Motor neuron (in vitro differentiated cells): ENCODE measurements at places on chromosomes 7 and 10. TPM values are rescaled to one million over a fixed set of nuclear protein-coding genes. Genes with fewer than 3 reads are reported as not detected.

Gene MYO1G
- 1.1 and 1.4 TPM in 2 replicates for total RNA-seq

GRCh38 chr7:158539711-158540146, 47.9 kb downstream of the PTPRN2 start:
- no peak for ATAC-seq

DNA sequence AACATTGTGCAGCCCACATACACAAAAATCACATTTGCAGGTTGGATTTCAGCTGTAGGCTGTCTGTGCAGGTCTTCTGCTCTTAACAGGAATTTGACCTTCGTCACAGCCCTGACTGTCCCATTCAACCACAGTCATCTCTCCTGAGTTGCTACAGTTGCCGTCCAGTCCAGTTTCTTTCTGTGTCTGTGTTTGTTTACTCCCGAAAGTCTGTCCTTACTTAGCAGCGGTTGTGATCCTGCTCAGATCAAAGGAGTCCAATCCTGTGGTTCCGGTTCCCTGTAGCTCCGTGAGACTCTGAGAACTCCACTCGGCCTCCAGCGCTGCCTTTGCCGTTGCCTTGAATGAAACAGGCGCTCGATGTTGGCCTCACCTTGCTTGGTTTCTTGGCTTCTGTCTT, 111.6 kb upstream of the GATA3 start:
- no peak for ATAC-seq

Gene C10orf105
- total RNA-seq, result 1.9 and 2.1 TPM in 2 replicates

Gene SFMBT2
- total RNA-seq, result 8.9 and 10.6 TPM in 2 replicates

- ATAC-seq, result no peak
Observed at GRCh38 chr7:156006024-156006423, 193.8 kb upstream of the SHH start.

- no peak for ATAC-seq
Observed at GRCh38 chr7:137816696-137817320, 30.0 kb downstream of the DGKI start.

DNA sequence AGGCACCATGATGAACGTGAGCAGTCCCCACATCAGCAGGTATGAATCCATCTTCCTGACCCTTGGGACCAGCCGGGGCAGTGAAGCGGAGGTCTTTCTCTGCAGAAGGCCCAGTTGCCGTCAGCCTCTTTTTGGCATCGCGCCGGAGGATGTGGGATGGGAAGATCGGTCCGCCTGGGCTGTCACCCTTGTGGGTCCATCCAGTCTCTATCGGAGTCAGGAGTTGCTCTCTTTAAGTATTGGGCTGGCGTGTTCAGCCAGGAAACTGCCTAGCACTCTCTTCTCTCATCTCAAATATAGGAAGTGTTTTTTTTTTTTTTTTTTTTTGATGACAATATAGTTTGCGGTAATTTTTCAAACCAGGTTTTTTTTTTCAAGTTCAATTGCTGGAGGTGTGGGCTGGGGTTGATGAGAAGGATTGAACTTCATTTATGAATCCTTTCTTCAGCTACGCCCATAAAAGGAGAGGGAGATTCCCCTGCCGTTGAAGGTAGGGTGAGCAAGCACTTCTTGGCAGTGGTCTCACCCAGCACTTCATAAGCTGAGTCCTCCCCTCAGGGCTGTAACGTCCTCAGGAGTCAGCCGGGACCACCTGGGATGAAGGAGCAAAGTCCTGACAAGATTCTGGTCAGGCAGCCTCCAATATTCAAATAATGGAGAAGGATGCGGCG, at the start of gene IL2RA:
Gene IL2RA (minus strand): TSS at position 267 of the 671 bp plus-strand sequence. CDS start 216 bp downstream, at position 51.
- no peak for ATAC-seq

DNA sequence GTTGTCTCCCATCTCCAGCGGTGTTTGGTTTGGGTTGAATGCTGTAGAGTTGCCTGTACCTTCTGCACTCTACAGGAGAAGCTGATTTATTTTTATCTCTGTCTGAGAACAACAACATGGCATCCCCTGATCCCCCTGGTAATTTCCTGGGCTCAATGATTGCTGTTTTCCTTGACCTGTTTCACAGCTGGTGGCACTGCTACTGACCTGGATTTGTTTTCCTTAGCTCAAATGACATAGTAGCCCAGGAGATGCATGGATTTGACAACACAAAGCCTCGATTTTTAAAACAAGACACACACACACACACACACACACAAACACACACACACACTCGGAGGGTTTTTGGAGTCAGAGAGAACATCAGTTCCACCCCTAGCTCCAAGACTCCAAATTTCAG, 301.6 kb downstream of the NRG3 start:
- no peak for ATAC-seq

DNA sequence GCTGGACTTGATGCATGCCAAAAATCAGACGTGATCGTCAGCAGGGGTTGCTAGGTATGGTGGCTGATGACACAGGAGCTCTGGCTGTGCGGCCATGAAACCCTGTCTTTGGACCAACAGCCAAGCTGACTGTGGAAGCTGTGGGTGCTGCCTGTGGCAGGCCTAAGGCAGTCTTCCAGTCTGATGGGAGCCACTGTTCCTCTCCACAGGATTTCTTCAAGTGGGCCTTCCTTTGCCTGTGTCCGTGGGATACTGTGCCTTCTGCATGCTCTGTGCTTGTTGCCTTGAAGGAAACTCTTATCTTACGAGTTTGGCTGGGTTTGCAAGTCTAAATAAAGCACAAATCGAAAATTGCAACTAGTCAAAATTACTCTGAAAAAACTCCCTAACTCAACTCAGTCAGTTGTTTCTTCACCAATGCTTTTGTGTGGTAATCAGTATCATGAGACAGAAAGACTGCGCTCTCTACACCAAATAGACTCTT, 101.9 kb upstream of the PDLIM1 start:
- ATAC-seq, result no peak

Gene ELN
- total RNA-seq, result 0.97 and 1.2 TPM in 2 replicates

GRCh38 chr10:14952851-14953423, 959 bp downstream of the DCLRE1C start:
- ATAC-seq, result no peak

- ATAC-seq, result no peak
Observed at GRCh38 chr7:126411032-126411820, 841.5 kb downstream of the GRM8 start.

GRCh38 chr7:157589680-157590079, 252.9 kb downstream of the DNAJB6 start:
- no peak for ATAC-seq

DNA sequence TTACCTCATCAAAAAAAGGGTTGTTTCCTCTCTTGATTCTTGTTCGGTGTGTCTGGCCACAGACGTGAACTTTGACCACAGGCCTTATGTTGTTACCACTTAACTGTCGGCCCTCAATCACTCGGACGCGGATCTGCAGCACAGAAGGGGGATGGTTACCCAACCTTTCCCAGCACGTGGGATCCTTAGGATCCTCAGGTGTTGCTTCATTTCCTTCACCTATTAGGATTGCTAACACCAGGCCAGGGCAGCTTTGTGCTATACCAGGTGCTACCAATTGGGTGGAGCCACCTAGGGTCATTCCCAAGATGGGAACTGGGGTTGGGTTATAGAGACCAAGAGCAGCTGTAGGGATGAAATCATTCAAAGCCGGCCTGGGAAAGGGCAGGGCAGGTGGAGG, 73.4 kb downstream of the MYOF start:
- no peak for ATAC-seq

GRCh38 chr7:5429857-5430611, 6.4 kb upstream of the TNRC18 start:
- ATAC-seq, result peak; percentile 31

DNA sequence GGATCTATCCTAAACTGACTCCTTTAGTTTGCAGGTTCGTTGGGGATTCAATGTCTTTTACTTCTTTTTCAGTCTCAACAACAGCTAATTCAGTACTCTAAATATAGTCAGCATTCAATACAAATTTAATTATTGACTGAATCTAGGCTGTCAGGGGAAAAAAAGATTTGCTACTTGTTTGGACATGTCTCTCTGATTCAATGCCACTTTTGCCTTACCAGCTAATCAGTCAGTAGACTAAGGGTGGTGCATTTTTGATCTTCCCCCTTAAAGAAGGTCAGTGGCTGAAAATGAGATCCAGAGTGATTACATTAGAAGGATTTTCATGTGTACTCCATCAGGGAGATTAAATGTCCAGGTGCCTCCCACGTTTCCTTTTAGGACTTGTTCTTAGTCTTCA, 145.1 kb downstream of the C1GALT1 start:
- no peak for ATAC-seq

- peak; percentile 96 for ATAC-seq
Observed at GRCh38 chr10:86888585-86889381, 68.6 kb downstream of the MMRN2 start.

DNA sequence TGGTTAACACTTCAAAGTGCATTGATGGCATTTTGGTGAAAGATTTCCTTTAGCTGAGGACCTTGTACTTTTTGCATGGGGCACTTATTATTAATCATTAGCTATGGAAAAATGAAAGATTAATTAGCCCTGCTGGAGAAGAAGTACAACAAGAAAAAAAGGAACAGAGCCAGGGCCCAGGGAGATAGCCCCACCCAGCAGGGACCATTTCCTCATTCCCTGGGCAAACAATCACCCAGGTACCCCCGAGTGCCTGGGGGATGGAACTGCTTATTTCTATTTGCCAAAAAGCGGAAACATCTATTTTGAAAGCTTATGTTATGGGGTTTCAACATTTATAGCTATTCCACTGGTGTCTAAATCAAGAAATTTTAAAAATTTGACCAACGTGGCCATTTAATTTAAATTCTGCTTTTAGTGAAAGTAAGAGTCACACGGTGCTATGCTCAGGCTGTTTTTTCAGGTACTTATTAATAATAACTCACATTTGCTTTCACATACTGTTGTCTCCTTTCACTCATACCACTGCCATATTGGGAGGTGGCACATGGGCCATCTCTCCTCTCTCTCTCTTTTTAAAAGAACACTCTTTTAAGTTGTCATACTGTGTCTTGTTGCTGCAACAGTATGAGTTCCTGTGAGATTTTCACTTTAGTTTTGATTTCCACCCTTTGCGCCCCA, 143.6 kb upstream of the KIF5B start:
- ATAC-seq, result no peak

Gene ATRNL1
- 44.1 and 49.5 TPM in 2 replicates for total RNA-seq

DNA sequence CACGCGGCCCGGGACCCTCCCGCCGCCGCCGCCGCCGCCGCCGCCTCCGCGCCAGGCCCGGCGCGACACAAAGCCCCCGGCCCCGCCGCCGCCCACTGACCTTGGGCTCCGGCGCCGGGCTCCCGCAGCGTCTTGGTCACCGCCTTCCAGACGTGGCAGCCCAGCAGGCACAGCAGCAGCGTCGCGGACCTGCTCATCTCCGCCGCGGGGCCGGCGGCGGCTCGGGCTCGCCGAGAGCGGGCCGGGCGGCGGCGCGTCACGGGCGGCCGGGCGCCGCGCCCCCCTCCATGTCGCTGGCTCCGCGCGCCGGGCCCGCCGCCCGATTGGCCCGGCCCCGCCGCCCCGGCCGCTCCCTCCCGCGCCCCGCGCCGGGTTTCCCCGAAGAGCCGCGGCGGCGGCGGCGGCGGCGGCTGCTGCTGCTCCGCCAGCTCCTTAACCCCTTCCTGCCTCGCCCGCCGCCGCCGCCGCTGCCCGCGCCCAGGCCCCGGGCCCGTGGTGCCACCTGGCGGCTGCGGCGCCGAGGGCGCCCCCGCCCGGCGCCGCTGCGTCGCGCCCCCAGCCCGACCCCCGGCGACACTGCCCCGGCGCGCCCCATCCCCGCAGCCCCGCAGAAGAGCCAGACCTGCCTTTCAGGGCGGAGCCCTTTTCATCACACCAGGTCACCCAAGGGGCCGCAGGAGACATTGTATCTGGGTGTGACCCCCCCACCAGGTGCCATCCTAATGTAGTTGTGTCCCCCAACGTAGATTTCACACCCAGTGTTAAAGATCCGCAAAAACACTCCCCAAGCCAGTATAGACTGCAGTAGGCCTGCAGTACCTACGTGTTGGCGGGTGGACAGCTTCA, at the start of gene FAM171A1:
Gene FAM171A1 (minus strand): TSS at position 434 of the 846 bp plus-strand sequence. CDS start 237 bp downstream, at position 197.
- ATAC-seq, result peak; percentile 75

DNA sequence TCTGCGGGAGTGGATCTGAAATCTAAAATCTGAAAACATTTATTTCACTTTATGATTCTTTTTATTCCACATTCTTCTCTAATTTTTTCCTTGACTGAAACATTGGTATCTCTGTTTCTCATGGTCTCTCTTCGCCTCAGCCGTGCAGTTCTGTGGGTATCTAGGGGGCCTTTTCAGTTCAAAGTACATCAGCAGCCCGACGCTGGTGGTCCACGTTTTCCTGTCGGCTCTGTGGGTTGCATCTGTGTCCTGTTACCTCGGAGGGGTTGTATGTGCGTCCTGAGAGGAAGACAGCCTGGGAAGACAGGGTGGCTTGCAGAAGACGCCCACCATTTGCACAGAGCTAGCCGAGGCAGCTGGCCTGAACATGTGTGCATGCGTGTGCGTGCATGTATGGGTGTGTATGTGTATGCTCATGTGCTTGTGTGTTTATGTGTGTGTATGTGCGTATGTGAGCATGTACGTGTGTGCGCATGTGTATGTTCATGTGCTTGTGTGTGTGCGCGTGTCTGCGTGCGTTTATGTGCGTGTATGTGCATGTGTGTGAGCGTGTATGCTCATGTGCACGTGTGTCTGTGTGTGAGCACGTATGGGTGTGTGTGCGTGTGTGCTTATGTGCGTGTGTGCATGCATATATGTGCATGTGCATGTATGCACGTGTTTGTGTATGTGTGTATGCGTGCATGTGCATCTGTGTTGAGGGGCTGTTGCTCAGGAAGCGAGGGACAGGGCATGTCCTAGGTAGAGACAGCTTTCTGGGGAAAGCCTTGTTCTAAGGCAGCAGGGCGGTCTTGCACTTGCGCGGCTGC, 211.8 kb downstream of the ADARB2 start:
- ATAC-seq, result no peak

Gene LRRTM3
- 5.1 and 7.6 TPM in 2 replicates for total RNA-seq

GRCh38 chr10:128054163-128054970, 71.9 kb downstream of the MKI67 start:
- no peak for ATAC-seq

Gene VWC2
- total RNA-seq, result 0.05 TPM in 2 replicates

DNA sequence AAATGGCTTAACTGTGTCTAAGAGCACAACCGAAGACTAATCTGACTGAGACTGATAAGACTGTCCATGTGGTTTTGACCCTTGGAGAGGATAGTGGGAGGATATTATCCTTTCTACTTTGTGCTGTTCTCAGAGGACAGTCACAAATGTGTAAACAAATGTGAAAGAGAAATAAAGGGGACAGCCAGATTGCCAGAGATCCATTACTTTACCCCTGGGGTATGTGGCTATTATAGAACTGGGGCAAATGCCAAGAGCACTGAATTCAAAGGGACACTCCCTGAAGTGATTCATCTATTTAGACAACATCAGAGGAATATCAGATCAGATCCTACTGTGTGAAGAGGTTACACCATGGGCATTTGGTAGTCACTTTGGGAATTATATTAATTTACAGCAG, 154.7 kb downstream of the RNLS start:
- no peak for ATAC-seq

DNA sequence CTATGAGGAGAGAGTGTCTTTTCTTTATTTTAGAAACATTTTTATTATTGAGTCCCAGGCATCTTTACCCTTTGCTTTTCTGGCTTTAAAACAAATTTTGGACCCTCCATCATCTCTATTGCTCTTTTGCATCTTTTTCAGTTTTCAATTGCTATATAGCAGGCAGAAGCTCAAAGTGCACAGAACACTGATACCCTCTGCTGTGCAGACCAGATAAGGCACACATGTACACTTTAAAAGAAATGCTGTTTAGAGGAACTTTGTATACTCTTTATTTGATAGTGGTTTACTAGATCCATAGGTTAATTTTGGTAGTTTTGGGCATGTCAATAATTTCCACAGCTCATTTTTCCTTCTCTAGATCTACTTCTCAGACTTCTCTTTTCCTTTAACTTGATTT, 324.2 kb downstream of the SH2D4B start:
- no peak for ATAC-seq

Gene UNCX
- total RNA-seq, result 0.38 TPM in 1 of 2 replicates, not detected in the other
